Osteocyte (in vitro differentiated cells): ENCODE measurements at places on chromosomes 4 and X. TPM values are rescaled to one million over a fixed set of nuclear protein-coding genes. Genes with fewer than 3 reads are reported as not detected.

DNA sequence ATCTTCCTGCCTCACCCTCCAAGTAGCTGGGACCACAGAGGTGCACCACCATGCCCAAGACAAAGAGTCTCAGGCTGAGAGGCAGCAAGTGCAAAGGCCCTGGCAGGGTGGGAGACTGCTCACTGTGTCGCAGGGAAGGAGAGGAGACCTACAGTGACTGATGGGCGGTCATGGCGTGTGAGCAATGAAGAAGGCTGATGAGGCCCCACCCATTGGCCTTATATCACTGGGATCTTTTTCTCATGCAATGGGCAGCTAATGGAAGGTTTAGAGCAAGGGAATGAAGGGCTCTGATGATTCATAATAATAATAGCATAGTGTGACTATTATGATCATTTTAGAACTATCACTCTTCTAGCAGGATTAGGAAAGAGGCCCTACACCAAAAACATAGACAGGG lies 20.9 kb downstream of the FAM9C start:
- peaks cover 52% of the 10 kb centered on the region for H3K4me1 ChIP-seq
- H3K4me3 ChIP-seq: no peak overlapping the region
- H3K36me3 ChIP-seq: no peaks in the 10 kb centered on the region

GRCh38 chrX:22629105-22629725 lies 356.5 kb downstream of the CBLL2 start:
- no peaks in the 10 kb centered on the region for H3K27me3 ChIP-seq
- no peak for DNase-seq
- no peaks in the 10 kb centered on the region for H3K36me3 ChIP-seq
- no peak overlapping the region for H3K4me3 ChIP-seq
- peaks cover 26% of the 10 kb centered on the region for H3K4me1 ChIP-seq

GRCh38 chr4:176902710-176903323 lies 110.1 kb upstream of the VEGFC start:
- peak overlapping the region; percentile 90 for H3K27ac ChIP-seq
- no peaks in the 10 kb centered on the region for H3K36me3 ChIP-seq
- H3K4me1 ChIP-seq: peaks cover 46% of the 10 kb centered on the region
- peak overlapping the region; percentile 51 for H3K4me3 ChIP-seq

GRCh38 chr4:104524591-104524990 lies 29.9 kb upstream of the CXXC4 start:
- H3K4me3 ChIP-seq: no peak overlapping the region
- H3K27ac ChIP-seq: no peak overlapping the region
- no peak for DNase-seq
- H3K36me3 ChIP-seq: no peaks in the 10 kb centered on the region
- H3K27me3 ChIP-seq: no peaks in the 10 kb centered on the region
- no peaks in the 10 kb centered on the region for H3K4me1 ChIP-seq

DNA sequence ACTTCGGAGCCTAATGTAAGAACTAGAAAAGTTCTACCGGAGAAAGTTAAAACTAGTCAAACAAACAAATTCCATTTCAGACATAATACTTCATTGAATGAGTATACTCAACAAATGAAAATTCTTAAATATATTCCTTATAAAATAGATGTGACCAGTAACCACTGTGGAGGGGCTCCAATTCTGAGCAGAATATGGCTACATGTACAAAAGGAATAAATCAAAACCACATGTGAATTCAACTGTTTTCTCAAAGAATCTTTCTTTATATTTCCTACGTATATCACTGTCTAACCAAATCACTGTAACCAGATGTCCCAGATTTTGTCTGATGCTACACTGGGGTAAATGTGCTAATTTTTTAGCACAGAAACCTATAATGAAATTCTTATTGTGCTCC lies 49.0 kb downstream of the HTN1 start:
- H3K4me3 ChIP-seq: no peak overlapping the region
- H3K27ac ChIP-seq: no peak overlapping the region
- no peaks in the 10 kb centered on the region for H3K36me3 ChIP-seq
- no peak for DNase-seq

DNA sequence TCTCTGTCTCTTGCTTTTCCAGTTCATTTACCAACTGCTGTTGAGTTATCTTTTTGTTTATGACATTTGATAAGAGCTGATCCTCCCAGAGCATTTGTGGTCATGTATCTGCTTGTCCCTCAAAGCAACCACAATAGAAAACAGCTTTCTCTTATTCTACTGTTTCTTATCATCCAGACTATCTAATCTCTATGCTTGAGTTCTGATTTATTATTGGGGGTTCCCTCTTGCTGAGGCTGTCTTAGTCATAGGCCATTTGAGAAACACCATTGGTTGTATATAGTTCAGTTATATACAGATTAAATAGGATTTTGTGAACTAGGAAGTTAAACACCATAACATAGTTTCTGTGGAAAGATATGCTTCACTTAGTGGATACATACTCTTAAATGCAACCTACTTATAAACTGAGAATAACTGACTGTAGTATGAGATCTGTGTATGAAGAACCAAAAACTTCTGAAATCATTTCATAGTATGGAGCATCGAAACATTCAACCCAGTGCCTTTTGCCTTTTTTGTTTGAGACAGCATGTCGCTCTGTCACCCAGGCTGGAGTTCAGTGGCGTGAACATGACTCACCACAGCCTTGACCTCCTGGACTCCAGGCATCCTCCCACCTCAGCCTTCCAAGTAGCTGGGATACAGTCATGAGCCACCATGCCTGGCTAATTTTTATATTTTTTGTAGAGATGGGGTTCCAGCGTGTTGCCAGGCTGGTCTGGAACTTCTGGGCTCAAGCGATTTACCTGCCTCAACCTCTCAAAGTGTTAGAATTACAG lies 75.8 kb downstream of the STIM2 start:
- peaks cover 7% of the 10 kb centered on the region for H3K4me1 ChIP-seq
- H3K36me3 ChIP-seq: no peaks in the 10 kb centered on the region
- no peaks in the 10 kb centered on the region for H3K27me3 ChIP-seq

- H3K4me3 ChIP-seq: no peak overlapping the region
- no peak for DNase-seq
- no peaks in the 10 kb centered on the region for H3K36me3 ChIP-seq
Observed at GRCh38 chrX:42714981-42715700, 62.8 kb downstream of the PPP1R2C start.

DNA sequence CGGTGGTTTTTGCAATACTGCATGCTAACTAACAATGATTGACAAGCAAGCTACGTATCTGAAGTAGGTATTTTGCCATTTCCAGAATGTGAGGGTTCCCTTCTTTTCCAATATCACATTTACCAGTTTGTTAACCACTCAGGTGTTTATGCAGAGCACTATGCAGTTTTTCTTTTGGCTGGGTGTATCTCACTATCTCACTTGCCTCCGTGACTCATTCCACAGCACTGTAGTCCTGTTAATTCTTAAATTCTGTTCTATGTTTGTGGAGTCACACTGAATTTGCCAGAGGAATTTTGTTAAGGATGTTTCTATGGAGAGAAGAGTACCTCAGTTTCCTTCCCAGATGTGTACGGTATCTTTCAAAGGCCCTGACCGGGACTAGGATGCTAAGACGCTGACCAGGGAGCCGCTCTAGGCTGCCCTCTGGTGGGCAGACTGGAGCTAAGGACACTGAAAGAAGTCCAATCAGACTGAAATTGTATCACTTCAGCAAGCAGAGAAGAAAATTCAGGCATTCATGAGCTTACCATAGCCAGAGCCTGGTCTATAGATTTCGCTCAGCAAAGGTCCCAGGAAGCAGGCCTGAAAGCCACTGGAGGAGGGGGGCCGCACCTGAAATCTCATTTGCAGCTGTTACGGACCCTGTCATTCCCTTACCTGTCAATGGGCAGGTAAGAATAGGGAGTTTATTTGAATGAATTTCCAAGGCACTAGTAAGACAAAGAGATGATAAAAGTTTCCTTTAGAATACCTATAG lies 388.4 kb upstream of the SPOCK3 start:
- H3K27me3 ChIP-seq: peaks cover 18% of the 10 kb centered on the region
- H3K36me3 ChIP-seq: no peaks in the 10 kb centered on the region
- no peak for DNase-seq

- H3K36me3 ChIP-seq: no peaks in the 10 kb centered on the region
- no peak overlapping the region for H3K27ac ChIP-seq
- H3K27me3 ChIP-seq: peaks cover 5% of the 10 kb centered on the region
- no peak for DNase-seq
- H3K4me3 ChIP-seq: peak overlapping the region; percentile 33
Observed at GRCh38 chr4:144644368-144645101, 1.4 kb upstream of the HHIP start.

- H3K27me3 ChIP-seq: peaks cover 4% of the 10 kb centered on the region
- no peak for DNase-seq
- H3K36me3 ChIP-seq: no peaks in the 10 kb centered on the region
Observed at GRCh38 chrX:12741416-12741815, 49.8 kb upstream of the PRPS2 start.

DNA sequence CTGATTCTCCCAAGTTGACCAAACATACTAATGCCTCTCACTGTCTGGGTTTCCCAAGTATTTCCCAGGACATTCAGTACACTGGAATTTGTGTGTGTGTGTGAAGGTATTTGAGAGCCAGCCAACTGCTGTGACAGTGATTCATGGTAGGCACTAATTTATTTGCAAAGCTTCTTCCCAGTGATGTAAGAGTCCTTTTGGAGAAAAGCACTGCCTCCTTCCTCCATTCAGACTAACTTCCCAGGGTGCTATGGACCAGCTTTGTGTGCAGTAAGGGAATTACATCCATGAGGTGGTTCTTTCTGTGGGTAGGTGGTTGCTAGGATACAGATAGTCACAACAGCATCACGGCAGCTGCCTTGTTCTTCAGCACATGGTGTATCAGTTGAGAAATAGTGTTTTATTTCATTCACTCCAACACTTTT lies 8.7 kb downstream of the EGF start:
- H3K27ac ChIP-seq: peak overlapping the region; percentile 20
- no peaks in the 10 kb centered on the region for H3K27me3 ChIP-seq
- no peaks in the 10 kb centered on the region for H3K36me3 ChIP-seq

SLC34A2 gene
- total RNA-seq: not detected in 2 replicates

EFHC2 gene
- total RNA-seq: not detected in 2 replicates

MAGEB10 gene
- not detected in 2 replicates for total RNA-seq

CLCN5 gene
- 12.5 and 13.1 TPM in 2 replicates for total RNA-seq
